GM23248 (cell line): ENCODE measurements at places on chromosomes 11 and 22. TPM values are rescaled to one million over a fixed set of nuclear protein-coding genes. Genes with fewer than 3 reads are reported as not detected.
A peak's percentile ranks its signal among the peaks of the same experiment; 100 is the strongest.

- peaks cover 16% of the 10 kb centered on the region for H3K36me3 ChIP-seq
- peaks cover 18% of the 10 kb centered on the region for H3K4me1 ChIP-seq
- DNase-seq = no peak
- H3K27ac ChIP-seq = no peak overlapping the region
Observed at GRCh38 chr11:9790703-9791102, 126.8 kb downstream of the SWAP70 start.

- H3K27me3 ChIP-seq = no peaks in the 10 kb centered on the region
- H3K4me1 ChIP-seq = peaks cover 9% of the 10 kb centered on the region; the same call in 1 of the 2 replicates
- DNase-seq = peak; percentile 27
- no peak overlapping the region for H3K4me3 ChIP-seq
- H3K27ac ChIP-seq = no peak overlapping the region
Observed at GRCh38 chr11:72227316-72228228, 3.0 kb downstream of the INPPL1 start.

RIMBP3C gene
- 0.15 TPM in 1 of 2 replicates, not detected in the other for polyA plus RNA-seq

OR2AG2 gene
- not detected in 2 replicates for polyA plus RNA-seq

DNA sequence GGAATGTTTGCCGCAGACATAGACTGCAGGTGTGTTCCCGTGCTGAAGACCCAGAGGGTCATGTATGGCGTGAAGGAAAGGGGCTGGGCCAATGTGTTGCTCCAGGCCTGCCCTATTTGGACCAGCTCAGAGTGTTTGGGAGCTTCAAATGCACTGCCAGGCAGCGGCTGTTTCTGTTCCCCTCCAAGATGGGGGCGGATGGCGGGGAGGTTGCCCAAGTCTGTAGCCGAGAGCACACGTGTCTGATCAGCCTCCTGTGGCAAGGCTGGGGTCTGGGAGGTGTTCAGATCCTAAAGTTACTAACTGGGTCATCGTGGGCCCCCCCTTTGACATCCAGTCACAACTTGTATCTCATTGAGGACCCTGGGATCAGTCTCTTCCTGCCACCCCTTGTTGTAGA is 45.5 kb downstream of the CACNA1I start:
- no peak overlapping the region for H3K4me3 ChIP-seq
- no peak overlapping the region for H3K27ac ChIP-seq
- H3K27me3 ChIP-seq = peaks cover 25% of the 10 kb centered on the region

GRCh38 chr11:118851970-118852369 is 31.7 kb upstream of the CXCR5 start:
- no peak for DNase-seq
- 0 out of 2 replicates have a peak, but pooled peaks cover 6% of the 10 kb centered on the region for H3K27me3 ChIP-seq
- no peak overlapping the region for H3K27ac ChIP-seq
- no peaks in the 10 kb centered on the region for H3K36me3 ChIP-seq
- H3K4me3 ChIP-seq = no peak overlapping the region

DNA sequence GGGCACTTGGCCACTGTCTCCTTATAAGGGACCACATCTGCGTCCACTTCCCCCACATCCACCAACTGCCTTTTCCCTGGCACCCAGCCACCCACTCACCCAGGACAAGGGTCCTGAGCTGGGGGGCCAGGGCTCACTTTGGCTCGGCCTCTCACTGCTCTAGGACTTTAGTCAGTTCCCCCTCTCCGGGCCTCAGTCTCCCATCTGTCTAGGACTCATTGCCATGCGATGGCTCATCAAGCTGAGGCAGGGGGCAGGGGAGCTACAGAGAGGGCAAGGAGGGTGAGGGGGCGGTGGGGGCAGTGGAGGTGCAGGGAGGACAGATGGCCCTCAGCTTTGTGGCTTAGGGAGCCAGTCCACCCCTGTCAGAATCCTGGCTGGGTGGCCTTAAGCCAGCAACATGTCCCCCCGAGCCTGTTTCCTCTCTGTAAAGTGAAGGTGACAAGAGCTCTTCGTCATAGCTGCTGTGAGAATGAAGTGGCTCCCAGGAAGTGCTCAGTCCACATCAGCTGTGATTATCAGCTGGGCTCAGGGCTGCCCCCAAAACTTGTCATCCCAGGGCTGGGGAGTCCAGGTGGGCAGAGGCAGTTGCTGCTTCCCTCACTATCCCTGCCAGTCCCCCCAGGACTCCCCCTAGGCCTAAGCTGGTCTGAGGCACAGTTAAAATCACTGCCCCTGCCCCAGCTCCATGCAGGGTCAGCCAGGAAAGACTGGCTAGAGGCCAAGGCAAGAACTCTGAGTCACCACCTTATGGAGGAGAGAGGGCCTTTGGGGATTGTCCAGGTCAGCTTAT is 14.9 kb downstream of the RAC2 start:
- no peaks in the 10 kb centered on the region for H3K36me3 ChIP-seq
- H3K4me1 ChIP-seq = peaks cover 23% of the 10 kb centered on the region
- H3K27ac ChIP-seq = peak overlapping the region; percentile 79

- H3K27ac ChIP-seq = no peak overlapping the region
- no peaks in the 10 kb centered on the region for H3K27me3 ChIP-seq
Observed at GRCh38 chr11:133810766-133811165, 34.5 kb downstream of the SPATA19 start.

GRCh38 chr22:50303848-50304527 is 3.5 kb downstream of the PLXNB2 start:
- H3K27me3 ChIP-seq = no peaks in the 10 kb centered on the region
- peak; percentile 48 for DNase-seq
- peaks cover 53% of the 10 kb centered on the region for H3K4me1 ChIP-seq
- H3K27ac ChIP-seq = peak overlapping the region; percentile 89
- no peaks in the 10 kb centered on the region for H3K36me3 ChIP-seq

STX5 gene
- polyA plus RNA-seq = 32.0 and 34.0 TPM in 2 replicates

NDUFA6 gene
- 180 TPM in 2 replicates for polyA plus RNA-seq

- no peak overlapping the region for H3K4me3 ChIP-seq
- no peak overlapping the region for H3K27ac ChIP-seq
- H3K36me3 ChIP-seq = peaks cover 38% of the 10 kb centered on the region
- no peak for DNase-seq
- peaks cover 7% of the 10 kb centered on the region for H3K4me1 ChIP-seq
- no peaks in the 10 kb centered on the region for H3K27me3 ChIP-seq
Observed at GRCh38 chr11:123052901-123053721, 8.8 kb downstream of the HSPA8 start.

GRCh38 chr11:35178873-35179272 is 39.9 kb downstream of the CD44 start:
- DNase-seq = peak; percentile 80
- H3K27ac ChIP-seq = peak overlapping the region; percentile 86

KRTAP5-10 gene
- polyA plus RNA-seq = not detected in 2 replicates

DNA sequence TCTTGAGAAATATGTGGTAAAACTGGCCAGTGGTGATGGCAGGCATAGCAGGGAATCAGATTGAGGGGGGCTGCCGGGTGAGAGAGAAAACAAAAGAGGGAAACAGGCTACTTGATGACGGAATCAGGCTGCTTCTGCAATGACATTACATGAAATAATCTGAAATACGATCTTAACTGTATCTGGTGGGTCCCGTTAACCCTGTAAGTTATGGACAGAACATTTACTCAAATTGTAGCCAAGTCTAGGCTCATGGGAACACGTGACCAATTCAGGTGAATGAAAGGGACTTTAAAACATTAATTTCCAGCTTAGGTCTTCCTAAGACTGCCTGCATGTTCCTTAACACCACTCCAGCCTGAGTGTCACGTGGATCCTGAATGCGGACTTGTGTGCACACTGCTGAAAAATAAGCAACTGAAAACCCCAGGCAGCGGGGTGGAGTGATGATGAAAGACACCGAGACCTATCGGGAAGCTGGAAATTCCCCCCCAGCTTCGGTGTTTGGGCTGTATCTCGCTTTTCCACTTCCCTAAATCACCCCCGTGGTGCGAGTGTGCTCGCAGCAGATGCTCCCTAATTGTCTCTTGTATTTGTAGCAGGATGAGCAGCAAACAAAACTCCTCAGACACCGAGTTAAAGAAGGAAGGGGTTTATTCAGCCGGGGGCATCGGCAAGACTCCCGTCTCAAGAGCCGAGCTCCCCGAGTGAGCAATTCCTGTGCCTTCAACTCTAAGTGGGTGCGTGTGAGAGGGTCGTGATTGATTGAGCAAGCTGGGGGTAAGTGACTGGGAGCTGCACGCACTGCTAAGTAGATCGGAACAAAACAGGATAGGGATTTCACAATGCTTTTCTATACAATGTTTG is 145.0 kb upstream of the GRK3 start:
- H3K27me3 ChIP-seq = peaks cover 79% of the 10 kb centered on the region
- H3K4me3 ChIP-seq = peak overlapping the region; percentile 57
- no peak overlapping the region for H3K27ac ChIP-seq

- H3K27ac ChIP-seq = no peak overlapping the region
- no peaks in the 10 kb centered on the region for H3K36me3 ChIP-seq
- peaks cover 37% of the 10 kb centered on the region for H3K27me3 ChIP-seq
- no peaks in the 10 kb centered on the region for H3K4me1 ChIP-seq
- no peak for DNase-seq
Observed at GRCh38 chr11:117717485-117718314, 79.3 kb downstream of the DSCAML1 start.

DNA sequence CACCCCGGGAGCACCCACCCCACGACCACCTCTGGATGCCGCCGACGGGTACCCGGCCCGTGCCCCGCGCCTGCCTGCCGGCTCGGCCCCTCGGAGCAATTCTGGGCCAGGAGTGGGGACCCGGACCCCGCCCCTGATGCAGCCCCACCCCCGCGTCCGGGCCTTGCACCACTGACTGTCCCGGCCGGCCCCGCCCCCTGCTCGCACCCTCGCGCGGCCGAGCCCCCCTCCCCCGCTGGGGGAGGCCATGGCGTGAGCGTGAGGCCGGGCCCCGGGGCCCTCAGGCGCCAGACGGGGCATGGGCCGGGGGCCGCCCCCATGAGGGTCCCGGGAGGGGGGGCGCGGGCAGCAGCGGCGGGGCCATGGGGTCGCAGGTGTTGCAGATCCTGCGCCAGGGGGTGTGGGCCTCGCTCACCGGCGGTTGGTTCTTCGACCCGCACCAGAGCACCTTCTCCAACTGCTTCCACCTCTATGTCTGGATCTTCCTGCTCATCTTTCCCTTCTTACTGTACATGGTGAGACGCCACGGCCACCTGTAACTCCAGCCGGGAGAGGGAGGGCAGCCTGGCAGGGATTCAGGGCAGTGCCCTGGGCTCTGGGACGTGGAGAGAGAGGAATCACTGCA is 486 bp downstream of the PCNX3 start:
- peak; percentile 52 for DNase-seq
- H3K4me3 ChIP-seq = peak overlapping the region; percentile 80
- H3K36me3 ChIP-seq = no peaks in the 10 kb centered on the region; the same call in 1 of the 2 replicates
- peaks cover 17% of the 10 kb centered on the region for H3K4me1 ChIP-seq
- no peaks in the 10 kb centered on the region for H3K27me3 ChIP-seq
- H3K27ac ChIP-seq = peak overlapping the region; percentile 77

HBG2 gene
- polyA plus RNA-seq = not detected in 2 replicates

OR8D1 gene
- not detected in 2 replicates for polyA plus RNA-seq

- H3K36me3 ChIP-seq = 0 out of 2 replicates have a peak, but pooled peaks cover 3% of the 10 kb centered on the region
- H3K4me3 ChIP-seq = no peak overlapping the region
- H3K27me3 ChIP-seq = no peaks in the 10 kb centered on the region
- H3K4me1 ChIP-seq = peaks cover 28% of the 10 kb centered on the region
- no peak for DNase-seq
Observed at GRCh38 chr22:28706845-28707244, 27.2 kb upstream of the TTC28 start.

DNA sequence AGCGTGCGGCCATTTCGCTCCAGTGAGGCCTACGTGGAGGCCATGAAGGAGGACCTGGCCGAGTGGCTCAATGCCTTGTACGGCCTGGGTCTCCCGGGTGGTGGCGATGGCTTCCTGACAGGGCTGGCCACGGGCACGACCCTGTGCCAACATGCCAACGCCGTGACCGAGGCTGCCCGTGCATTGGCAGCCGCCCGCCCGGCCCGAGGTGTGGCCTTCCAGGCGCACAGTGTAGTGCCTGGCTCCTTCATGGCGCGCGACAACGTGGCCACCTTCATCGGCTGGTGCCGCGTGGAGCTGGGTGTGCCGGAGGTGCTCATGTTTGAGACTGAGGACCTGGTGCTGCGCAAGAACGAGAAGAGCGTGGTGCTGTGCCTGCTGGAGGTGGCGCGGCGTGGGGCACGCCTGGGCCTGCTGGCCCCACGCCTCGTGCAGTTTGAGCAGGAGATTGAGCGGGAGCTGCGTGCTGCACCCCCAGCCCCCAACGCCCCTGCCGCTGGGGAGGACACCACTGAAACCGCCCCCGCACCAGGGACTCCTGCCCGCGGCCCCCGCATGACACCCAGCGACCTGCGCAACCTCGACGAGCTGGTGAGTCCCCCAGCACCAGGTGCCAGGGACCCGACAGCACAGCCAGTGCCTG is 1.8 kb downstream of the GAS2L1 start:
- peaks cover under 1% of the 10 kb centered on the region; the same call in 1 of the 2 replicates for H3K27me3 ChIP-seq
- H3K4me3 ChIP-seq = peak overlapping the region; percentile 87
- H3K4me1 ChIP-seq = peaks cover 21% of the 10 kb centered on the region
- no peaks in the 10 kb centered on the region for H3K36me3 ChIP-seq

DNA sequence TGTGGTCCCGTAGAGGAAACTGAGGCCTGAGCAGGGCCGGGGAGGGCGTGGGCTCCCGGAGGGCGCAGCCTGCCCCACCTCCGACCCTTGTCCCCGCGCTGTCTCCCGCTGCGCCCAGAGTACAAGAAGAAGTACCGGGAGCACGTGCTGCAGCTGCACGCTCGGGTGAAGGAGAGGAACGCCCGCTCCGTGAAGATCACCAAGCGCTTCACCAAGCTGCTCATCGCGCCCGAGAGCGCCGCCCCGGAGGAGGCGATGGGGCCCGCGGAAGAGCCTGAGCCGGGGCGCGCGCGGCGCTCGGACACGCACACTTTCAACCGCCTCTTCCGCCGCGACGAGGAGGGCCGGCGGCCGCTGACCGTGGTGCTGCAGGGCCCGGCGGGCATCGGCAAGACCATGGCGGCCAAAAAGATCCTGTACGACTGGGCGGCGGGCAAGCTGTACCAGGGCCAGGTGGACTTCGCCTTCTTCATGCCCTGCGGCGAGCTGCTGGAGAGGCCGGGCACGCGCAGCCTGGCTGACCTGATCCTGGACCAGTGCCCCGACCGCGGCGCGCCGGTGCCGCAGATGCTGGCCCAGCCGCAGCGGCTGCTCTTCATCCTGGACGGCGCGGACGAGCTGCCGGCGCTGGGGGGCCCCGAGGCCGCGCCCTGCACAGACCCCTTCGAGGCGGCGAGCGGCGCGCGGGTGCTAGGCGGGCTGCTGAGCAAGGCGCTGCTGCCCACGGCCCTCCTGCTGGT is 1.9 kb downstream of the NLRP6 start:
- no peaks in the 10 kb centered on the region for H3K4me1 ChIP-seq
- peaks cover 71% of the 10 kb centered on the region for H3K27me3 ChIP-seq
- H3K27ac ChIP-seq = no peak overlapping the region
- no peaks in the 10 kb centered on the region for H3K36me3 ChIP-seq
- DNase-seq = peak; percentile 64

GRCh38 chr11:114211444-114212121 is 84.6 kb upstream of the NNMT start:
- no peaks in the 10 kb centered on the region; the same call in none of the 2 replicates for H3K27me3 ChIP-seq
- H3K27ac ChIP-seq = no peak overlapping the region
- H3K4me1 ChIP-seq = no peaks in the 10 kb centered on the region
- H3K4me3 ChIP-seq = no peak overlapping the region

DNA sequence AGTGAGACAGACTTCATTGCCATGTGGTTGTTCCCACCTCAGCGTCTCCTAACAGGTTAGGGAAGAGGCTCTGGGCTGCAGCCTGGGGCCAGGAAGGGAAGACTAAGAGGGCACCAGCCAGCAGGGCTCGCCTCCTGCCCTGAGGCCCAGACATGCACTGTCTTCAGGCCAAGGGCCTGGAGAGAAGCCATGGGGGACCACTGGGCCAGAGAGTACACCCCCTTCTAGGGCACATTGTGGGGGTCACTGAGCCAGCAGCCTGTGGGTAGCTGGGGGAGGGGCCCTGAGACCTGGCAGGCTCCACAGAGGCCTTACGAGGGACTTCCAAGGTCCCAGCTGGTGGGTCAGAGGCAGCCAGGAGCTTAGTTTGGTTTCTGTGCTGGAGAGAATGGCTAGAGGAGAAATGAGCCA is 25.0 kb upstream of the MYRF start:
- H3K27me3 ChIP-seq = no peaks in the 10 kb centered on the region
- H3K36me3 ChIP-seq = no peaks in the 10 kb centered on the region
- no peak for DNase-seq
- H3K4me1 ChIP-seq = peaks cover 19% of the 10 kb centered on the region
- H3K27ac ChIP-seq = no peak overlapping the region

SYT7 gene
- polyA plus RNA-seq = 0.40 and 0.72 TPM in 2 replicates

ACR gene
- polyA plus RNA-seq = not detected in 2 replicates
